Natural killer cell treated with Interleukin-12 subunit alpha and Interleukin-12 subunit beta and Interleukin-15 and Interleukin-18, amount 100 ng/mL, for 72 hours (primary cell): ENCODE measurements at places on chromosomes 4 and X. TPM values are rescaled to one million over a fixed set of nuclear protein-coding genes. Genes with fewer than 3 reads are reported as not detected.

The LNX1 gene
- not detected for total RNA-seq

The RHOXF1 gene
- not detected for total RNA-seq

- no peak overlapping the region for H3K27ac ChIP-seq
- H3K4me3 ChIP-seq: no peak overlapping the region
- H3K27me3 ChIP-seq: no peaks in the 10 kb centered on the region
Observed at GRCh38 chr4:95219109-95219508, 329.7 kb downstream of the UNC5C start.

The HPRT1 gene
- 59.7 TPM for total RNA-seq

The FAM241A gene
- total RNA-seq: 4.3 TPM
